Activated T-helper 1 cell treated with anti-CD3 and anti-CD28 coated beads, Interleukin-2, amount 50 U/mL, for 16 hours (primary cell): ENCODE measurements at places on chromosomes 13 and 19.

- no peak for DNase-seq
These were observed 3.1 kb downstream of the ARHGEF18 start for GRCh38 chr19:7351861-7352260.

DNA sequence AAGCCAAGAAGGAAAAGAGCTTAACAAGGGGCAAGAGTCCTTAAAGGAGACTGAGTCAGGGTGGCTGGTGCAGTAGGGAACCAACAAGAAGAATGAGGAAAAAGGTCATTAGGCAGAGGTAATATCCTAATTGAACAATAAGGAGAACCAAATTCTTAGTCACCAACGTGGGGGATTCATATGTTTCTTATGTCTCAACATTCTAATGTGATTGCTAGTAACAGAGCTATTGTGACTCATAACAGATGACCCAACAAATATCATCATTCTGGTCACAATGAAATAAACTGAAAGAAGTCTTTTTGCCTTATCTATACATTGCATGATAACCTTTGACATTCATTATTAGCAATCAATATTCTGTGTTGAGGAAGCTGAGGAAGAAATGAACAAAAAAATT is 101.6 kb downstream of the RAP2A start:
- DNase-seq: no peak

DNA sequence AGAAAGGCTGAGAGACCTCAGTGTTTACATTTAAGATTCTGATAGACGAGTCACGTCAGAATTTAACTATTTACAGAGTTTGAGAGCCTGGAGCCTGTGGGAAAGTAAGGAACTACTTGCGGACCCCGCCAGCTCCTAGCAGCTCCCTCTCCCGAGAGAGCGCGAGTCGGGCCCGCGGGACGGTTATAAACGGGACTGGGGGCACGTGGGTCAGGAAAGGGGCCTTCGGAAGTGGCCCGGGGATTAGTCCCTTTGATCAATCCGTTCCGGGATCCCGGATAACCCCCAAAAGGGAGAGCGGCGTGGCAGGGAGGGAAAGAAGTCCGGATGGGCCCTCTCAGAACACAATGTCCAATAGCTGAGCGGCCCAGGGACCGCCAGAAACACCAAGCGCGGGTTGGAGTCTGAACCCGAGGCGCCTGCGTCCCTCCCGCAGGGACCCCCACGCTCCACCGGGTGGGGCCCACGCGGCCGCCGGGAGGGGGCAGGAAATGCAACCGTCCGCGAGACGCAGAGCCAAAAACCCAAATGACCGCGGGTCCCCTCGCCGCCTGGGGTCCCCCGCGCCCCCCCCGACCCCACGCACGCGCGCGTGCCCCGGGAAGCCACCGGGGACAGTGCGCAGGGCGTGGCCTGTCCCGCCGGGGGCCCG is 3.6 kb downstream of the ZIC5 start:
- DNase-seq: no peak

- no peak for DNase-seq
These were observed 29.2 kb upstream of the ARGLU1 start for GRCh38 chr13:106597186-106597585.

DNA sequence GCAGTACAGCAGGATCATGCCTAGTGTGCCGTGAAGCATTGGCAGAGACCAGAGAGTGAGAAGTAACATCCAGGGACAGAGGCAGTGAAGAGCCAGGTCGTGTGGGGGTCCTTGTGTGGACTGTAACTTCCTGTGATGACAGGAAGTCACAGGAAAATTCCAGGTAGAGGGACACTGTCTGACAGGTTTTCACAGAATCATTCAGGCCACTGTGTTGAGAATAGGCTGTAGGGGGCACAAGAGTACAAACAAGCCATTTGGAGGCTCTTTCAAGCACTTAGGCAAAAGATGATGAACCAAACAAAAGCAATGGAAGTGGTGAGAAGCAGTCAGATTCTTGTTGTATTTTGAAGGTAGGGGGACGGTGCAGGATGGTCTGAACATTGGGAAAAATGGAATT is 46.4 kb downstream of the N4BP2L1 start:
- DNase-seq: no peak

- no peak for DNase-seq
These were observed 4.1 kb downstream of the PCID2 start for GRCh38 chr13:113204378-113204734.

- no peak for DNase-seq
These were observed 14.3 kb downstream of the MARK4 start for GRCh38 chr19:45265375-45265774.

GRCh38 chr13:94344126-94344818 is 135.2 kb downstream of the DCT start:
- no peak for DNase-seq

DNA sequence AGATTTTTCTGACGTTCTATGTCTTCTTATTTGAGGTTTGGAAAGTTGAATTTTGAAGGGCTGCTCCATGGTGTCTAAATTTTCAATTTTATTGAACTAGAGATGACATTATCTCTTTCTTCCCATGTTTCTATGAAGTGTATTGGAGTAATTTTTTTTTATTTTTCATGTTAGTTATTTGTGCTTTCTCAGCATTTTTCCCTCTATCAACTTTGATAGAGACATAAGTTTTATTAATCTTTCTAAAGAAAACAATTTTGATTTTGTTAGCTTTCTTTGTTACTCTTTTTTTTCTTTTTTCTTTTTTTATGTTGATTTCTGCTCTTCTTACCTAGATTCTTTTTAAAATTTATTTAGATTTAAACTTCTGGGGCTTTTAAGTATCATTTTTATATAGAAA is 1694.8 kb downstream of the PCDH9 start:
- DNase-seq: no peak

- no peak for DNase-seq
These were observed 6.8 kb upstream of the ZNF283 start for GRCh38 chr19:43820098-43820883.

GRCh38 chr13:108365255-108365654 is 95.7 kb downstream of the TNFSF13B start:
- no peak for DNase-seq

DNA sequence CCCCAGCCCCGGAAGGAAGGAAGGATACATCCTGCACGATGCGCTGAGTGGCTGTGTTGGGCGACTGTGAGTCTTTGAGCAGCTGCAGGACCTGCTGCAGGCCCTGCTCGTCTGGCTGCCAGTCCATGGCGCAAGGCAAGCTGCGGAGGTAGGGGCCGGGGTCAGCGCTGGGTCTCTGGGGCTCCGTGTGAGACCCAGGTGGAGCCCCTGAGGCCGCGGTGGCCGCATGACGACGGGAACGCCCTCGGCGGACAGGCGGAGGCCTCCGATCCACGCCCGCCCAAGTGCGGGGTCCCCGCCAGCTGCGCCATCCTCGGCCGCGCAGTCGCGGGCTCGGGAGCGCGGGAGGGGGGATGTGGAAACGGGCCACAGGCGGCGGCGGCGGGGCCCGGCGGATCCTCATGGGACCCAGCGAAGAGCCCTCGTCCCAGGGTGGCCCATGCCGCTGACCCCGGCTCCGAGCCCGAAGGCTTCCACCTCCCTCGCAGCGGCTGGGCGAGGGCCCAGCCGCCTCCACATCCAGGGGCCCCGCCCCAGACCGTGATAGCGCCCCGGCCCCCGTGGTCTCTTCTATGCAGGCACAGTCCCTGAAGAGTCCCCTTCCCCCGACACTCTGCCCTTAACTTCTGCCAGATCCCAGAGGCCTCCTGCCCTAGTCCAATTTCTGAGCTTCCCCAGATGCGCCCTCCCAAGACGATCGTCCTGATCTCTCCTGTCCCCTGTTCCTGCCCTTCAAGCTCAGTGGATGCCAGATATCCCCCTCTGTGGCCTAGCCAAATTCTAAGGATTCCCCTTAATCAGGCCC is 2.7 kb downstream of the TNPO2 start:
- no peak for DNase-seq

GRCh38 chr13:87376081-87376480 is 295.1 kb upstream of the SLITRK5 start:
- DNase-seq: no peak

GRCh38 chr13:51815848-51816247 is 11.9 kb upstream of the DHRS12 start:
- no peak for DNase-seq

- no peak for DNase-seq
These were observed 36.2 kb upstream of the SLC46A3 start for GRCh38 chr13:28754698-28755545.

DNA sequence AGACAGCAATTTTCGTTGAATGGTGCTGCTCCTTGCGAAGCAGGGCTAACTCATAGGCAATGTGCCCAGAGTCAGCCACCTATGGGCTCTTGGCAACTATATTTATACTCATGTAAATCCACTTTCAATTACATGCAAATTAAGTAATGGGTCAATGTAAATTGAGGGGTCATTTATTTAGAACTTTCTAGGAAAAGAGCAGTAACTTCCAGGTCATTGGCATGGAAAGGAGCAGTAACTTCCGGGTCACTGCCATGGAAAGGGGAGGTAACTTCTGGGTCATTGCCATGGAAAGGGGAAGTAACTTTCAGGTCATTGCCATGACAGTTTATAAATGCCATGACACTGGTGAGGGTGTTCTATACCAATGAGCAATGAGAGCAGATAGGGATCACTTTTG is 11.6 kb downstream of the KLK4 start:
- no peak for DNase-seq

GRCh38 chr19:55494172-55494761 is 6.0 kb downstream of the SSC5D start:
- DNase-seq: no peak

DNA sequence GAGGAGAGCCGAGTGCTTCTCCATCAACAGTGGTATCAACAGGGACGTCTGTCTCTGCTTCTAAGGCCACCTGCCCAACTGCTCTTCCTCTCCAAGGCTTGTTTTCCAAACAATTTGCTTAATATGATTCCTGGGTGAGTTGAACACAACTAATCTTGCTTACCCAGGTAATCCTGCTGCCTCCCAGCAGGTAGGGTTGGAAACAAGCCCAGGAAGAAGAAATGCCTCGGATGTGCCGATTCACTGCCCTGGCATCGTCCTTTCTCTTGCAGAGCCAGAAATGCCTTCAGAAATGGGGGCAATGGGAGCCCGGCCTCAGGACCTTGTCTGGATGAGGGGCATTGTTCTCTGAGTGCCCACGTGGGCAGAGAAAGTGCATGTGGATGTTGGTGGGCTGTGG is 51.9 kb upstream of the C1QTNF9B start:
- DNase-seq: no peak

DNA sequence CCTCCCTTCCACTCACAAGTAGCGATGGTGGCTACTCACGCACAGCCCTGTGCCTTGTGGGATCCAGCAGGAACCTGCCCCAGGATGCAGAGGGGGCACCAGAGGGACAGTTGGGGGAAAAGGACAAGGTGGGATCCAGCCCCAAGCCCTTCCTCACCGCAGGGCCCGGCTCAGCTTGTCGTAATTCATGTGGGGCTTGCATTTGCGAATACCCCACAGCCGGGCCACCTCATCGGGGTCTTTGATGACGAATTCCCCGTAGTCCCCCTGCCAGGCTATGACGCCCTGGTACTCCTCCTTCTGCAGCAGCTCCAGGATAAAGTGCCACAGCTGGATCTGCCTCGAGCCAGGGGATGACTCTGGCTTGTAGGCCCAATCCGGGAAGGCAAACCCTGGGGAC is 18.5 kb downstream of the ERFL start:
- no peak for DNase-seq

- no peak for DNase-seq
These were observed 181.2 kb upstream of the PCDH17 start for GRCh38 chr13:57450356-57450755.

- DNase-seq: no peak
These were observed 4.6 kb upstream of the RFXAP start for GRCh38 chr13:36814465-36814864.

DNA sequence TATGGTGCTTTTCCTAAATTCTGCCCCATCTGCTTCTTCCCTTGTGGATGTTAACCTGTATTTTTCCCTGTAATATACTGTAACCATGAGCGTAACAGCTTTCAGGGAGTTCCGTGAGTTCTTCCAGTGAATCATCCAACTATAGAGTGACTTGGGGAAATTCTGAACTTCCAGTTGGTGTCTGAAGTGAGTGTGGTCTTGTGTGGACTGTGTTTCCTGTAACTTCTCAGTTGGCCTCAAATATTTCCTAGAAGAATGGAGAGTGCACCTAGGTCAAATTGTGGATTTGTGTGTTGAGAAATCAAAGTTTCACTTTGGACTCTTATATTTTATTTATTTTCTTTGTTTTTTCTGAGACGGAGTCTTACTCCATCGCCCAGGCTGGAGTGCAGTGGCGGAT is 11.0 kb upstream of the ZNF766 start:
- no peak for DNase-seq

DNA sequence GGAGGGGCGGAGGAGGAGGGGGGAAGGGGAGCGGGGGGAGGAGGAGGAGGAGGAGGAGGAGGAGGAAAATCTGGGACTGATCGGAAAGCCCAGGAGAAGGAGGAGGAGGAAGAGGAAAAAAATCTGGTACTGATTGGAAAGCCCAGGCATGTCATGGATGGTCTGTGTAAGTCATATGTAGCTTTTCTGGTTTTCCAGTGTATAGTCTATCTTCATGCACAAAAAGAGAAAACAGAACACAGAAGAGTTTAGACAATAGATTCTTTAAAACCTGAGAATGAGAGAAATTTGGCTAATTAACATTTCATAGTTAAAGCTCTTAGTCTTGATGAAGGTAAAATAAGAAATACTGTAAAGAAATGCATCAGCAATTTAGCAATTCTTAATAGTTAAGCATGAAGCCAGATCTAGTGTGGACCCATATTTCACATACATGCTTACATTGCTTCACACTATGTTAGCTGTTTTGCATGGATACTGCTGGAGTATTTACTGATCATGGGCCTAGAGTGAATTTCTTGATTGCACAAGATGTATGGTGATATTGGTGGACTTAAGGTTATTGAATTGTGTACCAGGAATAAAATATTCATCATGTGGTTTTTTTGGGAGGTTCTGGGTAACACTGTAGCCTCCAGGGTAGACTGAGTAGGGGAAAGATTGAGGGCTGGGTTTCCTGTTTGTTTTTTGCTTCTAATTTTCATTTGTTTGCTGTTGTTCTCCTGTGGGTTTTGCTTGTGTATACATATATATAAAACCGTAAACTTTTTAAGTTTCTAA is 41.4 kb downstream of the SUCLA2 start:
- DNase-seq: no peak
